ENCODE measurements at places on chromosomes 6 and 20.
A peak's percentile ranks its signal among the peaks of the same experiment; 100 is the strongest.

DNA sequence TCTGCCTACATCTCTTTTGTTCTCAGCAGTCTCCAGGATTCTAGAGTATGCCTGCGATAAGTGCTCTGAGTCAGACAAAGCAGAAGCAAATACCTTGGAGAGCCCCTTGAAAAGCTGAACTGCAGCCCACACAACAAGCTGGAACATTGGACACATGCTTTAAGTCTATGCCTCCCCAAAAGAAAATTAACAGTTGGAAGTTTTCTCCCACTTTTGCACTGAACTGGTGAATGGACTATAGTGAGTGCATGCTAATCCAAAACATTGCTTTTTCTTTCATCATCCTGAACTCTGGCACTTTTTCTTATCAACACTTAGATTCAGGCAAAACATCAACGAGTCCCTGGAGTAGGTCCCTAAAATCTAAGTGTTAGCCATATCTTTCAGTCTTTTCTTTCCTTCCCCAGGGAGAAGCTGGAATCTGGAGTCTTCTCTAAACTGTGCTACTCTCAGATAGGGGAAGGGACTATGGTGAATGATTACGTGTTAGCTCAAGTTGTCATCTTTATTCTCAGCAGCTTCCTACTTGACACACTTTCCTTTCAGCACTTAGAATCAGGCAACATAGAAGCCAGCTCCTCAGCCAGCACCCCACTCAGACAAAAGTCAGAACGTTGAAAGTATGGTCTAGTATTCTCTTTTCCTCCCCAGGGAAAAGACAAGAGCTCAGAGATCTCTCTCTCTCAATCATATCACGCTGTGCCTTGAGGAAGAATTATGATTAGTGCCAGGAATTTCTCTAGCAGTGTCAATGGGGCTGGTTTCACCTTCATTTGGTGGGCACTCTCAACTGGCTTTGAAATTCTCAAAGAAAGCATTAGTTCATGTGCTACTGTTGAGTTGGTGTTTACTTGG is 811.0 kb upstream of the GJE1 start:
- DNase-seq, result no peak

- no peak for DNase-seq
These were observed 62.4 kb upstream of the TMEM200A start for GRCh38 chr6:130303431-130303830.

DNA sequence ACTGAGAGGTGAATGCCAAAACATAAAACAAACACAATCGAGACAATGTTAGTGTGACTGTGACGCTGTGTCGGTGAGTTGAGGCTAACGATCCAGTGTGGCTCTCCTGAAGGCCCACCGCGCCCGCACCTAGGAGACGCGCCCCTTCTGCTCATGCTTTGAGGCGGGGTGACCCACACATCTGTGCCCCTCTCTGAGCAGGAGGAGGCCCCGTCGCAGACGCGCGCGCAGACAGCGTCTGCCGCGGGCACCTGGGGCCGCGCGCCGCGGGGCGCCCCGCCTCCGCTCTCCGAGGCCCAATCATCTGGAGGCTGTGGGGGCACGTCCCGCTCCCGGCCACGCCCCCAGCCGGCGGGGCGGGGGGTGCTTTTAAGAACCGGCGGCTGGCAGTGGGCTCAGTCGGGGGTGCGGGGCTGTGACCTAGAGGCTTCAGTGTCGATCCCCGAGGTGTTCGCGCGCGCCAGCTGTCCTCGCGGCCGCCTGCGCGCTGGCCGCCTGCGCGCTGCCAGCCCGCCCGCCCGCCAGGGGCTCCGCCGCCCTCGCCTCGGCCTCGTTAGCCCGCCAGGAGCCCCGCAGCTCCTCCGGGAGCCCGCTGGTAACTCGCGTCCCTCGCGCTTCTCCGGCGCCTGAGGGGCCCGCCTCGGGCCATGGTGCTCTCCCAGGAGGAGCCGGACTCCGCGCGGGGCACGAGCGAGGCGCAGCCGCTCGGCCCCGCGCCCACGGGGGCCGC is at the start of gene SLC16A10:
Gene SLC16A10, plus strand, starts transcription at position 398 of the 730 bp plus-strand sequence. Its CDS starts 250 bp downstream, at position 648.
- peak; percentile 42 for DNase-seq

DNA sequence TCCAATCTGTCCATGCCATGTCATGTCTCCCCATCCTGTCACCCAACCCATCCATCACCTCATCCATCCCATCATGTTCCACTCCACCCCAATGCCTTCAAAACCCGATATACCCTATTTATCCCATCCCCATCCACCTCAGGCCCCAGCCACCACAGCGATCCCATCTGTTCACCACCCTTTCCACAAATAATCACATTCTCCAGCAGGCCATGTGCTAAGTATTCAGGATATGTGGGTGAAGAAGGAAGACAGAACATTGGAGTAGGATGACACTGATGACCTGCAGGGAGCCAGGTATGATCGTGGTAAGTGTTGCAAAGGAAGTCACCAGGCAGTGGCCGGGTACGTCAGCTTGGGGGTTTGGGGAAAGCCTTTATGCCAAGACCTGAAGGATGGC is 48.8 kb downstream of the NPEPL1 start:
- DNase-seq, result no peak

GRCh38 chr20:60292001-60292520 is 333.8 kb downstream of the CDH26 start:
- DNase-seq, result no peak

DNA sequence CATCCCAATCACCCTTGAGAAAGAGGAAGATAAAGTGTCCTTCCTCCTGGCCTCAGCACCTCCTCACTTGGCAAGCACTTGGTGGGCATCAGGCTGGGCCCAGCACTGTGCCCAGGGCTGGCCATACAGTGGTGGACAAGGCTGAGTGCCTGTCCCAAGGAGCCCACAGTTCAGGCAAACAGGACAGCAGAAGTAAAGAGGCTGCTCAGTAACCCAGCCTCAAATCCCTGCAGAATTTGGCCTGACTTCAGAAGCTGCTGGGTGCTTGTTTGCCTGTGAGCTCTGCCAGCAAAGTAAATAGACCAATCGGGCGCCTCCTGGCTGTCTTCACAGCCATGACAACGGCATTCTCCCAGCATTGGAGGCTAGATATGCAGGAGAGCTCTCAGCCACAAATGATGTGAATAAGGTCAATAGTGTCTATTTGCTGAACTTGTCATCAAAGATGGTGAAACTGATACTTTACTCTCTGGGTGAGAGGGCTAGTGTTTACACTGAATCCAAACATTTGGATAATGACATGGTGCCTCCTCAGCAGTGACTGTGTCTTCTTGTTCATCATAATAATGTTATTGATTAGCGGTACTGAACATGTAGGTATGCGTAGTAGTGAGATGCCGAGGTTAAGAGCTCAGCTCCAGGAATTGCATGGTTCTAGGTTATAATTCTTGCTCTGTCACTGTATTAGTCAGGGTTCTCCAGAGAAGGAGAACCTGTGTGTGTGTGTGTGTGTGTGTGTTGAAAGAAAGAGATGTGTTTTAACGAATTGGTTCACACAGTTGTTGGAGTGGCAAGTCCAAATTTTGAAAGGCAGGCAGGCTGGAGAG is 36.9 kb upstream of the FANCE start:
- DNase-seq, result peak; percentile 88

- DNase-seq, result no peak
These were observed 11.9 kb downstream of the PCMT1 start for GRCh38 chr6:149761438-149761837.

DNA sequence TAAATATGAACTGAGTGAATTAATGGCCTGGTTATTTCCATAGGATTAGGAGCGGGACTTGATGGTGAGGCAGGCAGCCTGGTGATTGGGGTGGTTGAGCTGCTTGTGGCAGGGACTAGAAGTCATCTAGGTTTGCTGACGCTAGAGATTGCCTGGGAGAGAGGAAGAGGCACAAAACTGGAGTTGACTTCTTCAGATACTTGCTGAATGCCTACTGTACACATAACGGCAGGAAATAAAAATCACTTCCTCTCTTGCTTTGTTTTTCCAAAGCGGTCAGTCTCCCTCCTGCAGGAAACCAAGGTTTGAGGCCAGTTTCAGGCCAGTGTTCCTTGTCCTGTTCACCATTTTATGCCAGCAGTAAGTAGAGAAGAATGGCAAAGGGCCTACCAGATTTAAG is 36.7 kb upstream of the MYLIP start:
- DNase-seq, result no peak

GRCh38 chr6:129206821-129207220 is 323.9 kb downstream of the LAMA2 start:
- no peak for DNase-seq

- no peak for DNase-seq
These were observed 21.3 kb upstream of the SYNDIG1 start for GRCh38 chr20:24448170-24448569.

- DNase-seq, result peak; percentile 64
These were observed at the start of gene RAD21L1 for GRCh38 chr20:1225783-1226654. Gene RAD21L1, plus strand, starts transcription at chr20:1226044. Its CDS starts 2,410 bp downstream, at chr20:1228454.

- DNase-seq, result no peak
These were observed 18.5 kb downstream of the POM121L2 start for GRCh38 chr6:27293436-27294098.

DNA sequence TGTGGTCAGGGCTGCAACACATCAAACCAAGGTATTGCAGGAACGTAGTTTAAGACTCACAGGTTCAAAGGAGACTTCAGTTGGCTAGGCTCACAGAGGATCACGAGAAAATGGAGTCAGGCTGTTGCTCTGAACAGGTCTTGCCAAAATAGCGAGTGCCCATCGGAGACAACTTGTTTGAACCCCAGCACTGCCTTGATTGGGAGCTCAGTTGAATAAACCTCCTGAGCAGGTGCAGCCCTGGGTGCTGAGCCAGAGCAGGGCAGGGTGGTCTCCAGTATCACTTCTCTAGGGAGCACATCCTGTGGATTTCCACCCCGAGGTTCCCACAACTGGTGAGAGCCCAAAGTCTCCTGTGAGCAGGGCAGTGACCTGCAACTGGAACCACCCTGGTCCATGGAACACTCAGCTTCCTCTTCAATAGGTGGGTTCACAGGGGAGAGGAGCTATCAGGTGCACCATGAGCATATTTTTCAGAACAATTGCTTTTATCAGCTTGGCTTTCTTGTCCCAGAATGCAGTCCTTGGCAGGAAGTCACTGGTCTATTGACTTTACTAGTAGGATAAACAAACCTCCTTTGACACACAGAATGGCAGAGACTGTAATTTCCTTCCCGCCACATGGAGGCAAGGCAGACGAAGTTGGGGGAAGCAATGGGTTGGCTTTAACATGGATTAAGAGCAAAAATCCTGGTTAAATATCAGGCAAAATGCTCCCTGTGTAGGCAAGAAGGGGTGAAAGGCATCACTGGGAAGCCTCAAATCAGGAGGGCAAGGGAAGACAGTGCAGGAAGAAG is 267.7 kb upstream of the FOXQ1 start:
- DNase-seq, result no peak

- no peak for DNase-seq
These were observed 2.3 kb downstream of the GSTA1 start for GRCh38 chr6:52801188-52801841.

GRCh38 chr6:139406577-139407343 is 32.3 kb upstream of the CITED2 start:
- no peak for DNase-seq

- no peak for DNase-seq
These were observed 543.1 kb downstream of the PRKN start for GRCh38 chr6:162184465-162184864.

- no peak for DNase-seq
These were observed 242.5 kb downstream of the ZFAND3 start for GRCh38 chr6:38062066-38062465.

GRCh38 chr6:87575423-87575822 is 14.4 kb downstream of the RARS2 start:
- DNase-seq, result no peak

DNA sequence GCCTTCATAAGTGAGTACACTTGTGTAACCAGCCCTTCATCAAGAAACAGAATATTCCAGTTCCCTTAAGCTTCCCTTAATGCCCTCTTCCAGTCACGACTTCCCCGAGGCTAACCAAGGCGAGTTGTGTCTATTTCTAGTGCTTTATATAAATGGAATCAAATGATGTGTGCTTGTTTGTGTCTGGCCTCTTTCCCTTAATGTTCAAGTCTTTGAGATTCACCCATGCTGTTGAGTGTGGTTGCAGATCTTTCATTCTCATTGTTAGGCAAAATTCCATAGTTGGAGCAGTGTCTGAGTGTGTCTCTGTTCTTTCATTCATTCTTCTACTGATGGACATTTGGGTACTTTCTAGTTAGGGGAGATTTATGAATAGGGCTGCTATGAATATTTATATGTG is 135.0 kb downstream of the CEBPB start:
- no peak for DNase-seq

GRCh38 chr6:66771626-66772025 is 1064.6 kb upstream of the EYS start:
- DNase-seq, result no peak

GRCh38 chr6:125519367-125519766 is 217.6 kb upstream of the HDDC2 start:
- DNase-seq, result no peak

DNA sequence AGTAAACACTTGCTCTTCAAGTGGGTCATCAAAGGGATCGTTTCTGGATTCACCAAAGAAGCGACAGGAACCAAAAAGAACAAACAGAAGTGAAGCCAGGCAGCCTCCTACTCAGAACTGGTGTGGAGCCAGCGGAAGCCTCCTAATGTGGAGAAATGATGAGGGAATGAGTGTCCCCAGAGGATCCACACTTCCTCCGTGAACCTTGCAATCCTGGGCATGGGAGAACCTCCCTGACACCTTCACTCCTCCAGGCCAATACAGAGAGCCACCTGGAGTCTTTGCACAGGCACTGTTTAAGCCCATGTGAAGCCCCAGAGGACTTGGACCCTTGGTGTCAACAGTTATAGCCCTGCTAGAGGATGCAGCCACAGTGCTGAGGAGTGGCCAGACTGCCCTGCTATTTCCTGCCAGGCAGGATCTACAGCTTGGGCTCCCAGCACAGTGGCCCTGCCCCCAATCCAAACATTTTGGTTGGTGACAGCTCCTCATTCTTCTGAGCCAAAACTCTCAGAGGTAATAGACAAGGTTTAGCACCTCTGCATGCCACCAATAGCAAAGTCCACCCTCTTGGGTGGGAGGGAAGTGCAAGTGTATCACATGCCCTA is 23.2 kb upstream of the SERINC1 start:
- DNase-seq, result no peak

- DNase-seq, result no peak
These were observed 2.3 kb downstream of the SPEF1 start for GRCh38 chr20:3778976-3779375.

DNA sequence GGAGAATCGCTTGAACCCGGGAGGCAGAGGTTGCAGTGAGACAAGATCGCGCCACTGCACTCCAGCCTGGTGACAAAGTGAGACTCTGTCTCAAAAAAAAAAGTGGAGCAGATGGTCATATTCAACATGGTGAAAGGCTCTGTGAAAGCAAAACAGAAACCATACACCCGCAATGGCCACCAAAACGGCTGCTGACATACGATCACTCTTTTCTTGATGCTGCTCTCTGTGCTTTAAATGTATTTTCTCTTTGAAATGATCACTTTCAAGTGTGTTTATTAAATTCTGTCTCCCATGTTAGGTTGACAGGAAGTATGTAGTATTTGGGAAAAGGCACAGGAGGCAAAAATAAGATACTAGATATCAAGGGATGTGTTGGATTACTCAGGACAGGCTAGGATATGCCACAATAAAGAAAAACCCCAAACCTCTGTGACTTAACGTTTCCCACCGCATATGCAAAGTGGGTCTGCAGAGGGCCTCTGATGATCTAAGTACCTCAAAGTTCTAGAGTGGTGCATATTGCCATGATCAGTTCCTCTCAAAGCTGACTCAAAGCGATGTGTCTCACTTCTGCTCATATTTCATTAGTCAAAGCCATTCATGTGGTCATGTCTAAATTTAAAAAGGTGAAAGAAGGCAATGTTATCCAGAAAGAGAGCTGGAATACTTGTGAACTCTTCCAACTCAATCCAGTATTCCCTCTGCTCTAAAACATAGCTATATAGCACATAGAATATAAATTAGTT is 155.1 kb upstream of the SOX4 start:
- no peak for DNase-seq

- DNase-seq, result no peak
These were observed 112.6 kb downstream of the SASH1 start for GRCh38 chr6:148455225-148455624.

GRCh38 chr6:127178746-127179145 is 60.3 kb downstream of the RSPO3 start:
- no peak for DNase-seq

All from midbrain (tissue), 1 donor.